ENCODE measurements at places on chromosomes 12 and 14.

- DNase-seq: peak; percentile 92
Measured at GRCh38 chr14:99683619-99684409, at the start of gene CYP46A1. Gene CYP46A1, plus strand, starts transcription at chr14:99684298. Its CDS starts 120 bp downstream, at chr14:99684418.

- no peak for DNase-seq
Measured at GRCh38 chr14:81802341-81802740, 268.7 kb upstream of the SEL1L start.

DNA sequence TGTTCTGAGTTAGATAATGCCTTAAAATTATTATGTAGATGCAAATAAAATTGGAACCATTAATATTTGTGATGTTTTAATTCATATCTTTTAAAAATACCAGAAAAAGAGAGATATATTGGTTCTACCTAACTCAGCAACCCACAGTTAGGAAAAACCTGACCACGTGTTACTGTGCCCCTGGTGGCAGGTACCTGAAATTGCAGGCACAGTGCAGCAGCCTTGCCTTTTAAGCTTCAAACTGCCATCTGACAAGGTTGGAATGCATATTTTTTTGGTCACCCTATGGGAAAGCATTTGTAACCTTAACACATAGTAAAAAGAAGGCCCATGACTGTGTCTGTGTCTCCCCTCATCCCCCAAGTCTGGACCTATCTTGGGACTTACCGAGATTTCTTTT lies 109.4 kb upstream of the NOS1 start:
- DNase-seq: no peak

GRCh38 chr12:67958187-67958586 lies 31.1 kb upstream of the IFNG-AS1 start:
- no peak for DNase-seq

- DNase-seq: no peak
Measured at GRCh38 chr12:92641291-92641690, 61.5 kb upstream of the PLEKHG7 start.

GRCh38 chr14:102629011-102629444 lies 36.6 kb downstream of the RCOR1 start:
- DNase-seq: no peak

Measured in AG04449 (cell line).